ENCODE measurements at places on chromosomes 7 and 10.

GRCh38 chr7:47380325-47381133, 201.4 kb downstream of the TNS3 start:
- no peak for DNase-seq

GRCh38 chr10:117530791-117531190, 11.8 kb upstream of the EMX2 start:
- no peak for DNase-seq

DNA sequence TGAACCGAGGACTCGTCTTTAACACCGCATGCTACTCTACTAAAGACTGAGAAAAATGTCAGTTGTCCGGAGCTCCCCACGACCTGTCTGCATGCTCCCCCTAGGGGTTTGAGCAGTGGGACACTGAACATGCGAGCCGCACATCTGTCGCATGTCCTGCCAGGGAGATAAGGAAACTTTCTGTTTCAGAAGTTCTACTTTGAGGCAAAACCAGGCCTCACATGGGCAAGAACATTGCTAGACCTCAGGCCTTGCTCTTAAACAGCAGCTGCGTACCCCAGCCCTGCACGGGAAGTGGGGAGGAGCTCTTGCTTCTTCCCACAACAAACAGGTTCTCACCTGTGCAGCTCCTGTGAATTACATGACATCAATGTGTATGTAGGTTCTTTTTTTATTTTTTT, 30.3 kb upstream of the HERPUD2 start:
- DNase-seq: peak; percentile 38

- DNase-seq: no peak
Measured at GRCh38 chr10:49277973-49278372, 21.0 kb upstream of the C10orf71 start.

- no peak for DNase-seq
Measured at GRCh38 chr7:123193235-123193634, 6.5 kb downstream of the SLC13A1 start.

- no peak for DNase-seq
Measured at GRCh38 chr7:43766564-43766963, 8.1 kb downstream of the BLVRA start.

GRCh38 chr10:73097305-73097670, 622 bp upstream of the P4HA1 start:
- DNase-seq: no peak

GRCh38 chr10:3700531-3701076, 84.4 kb downstream of the KLF6 start:
- DNase-seq: no peak

- no peak for DNase-seq
Measured at GRCh38 chr7:107430057-107430456, 39.8 kb upstream of the GPR22 start.

- no peak for DNase-seq
Measured at GRCh38 chr7:2490181-2490651, 14.0 kb upstream of the GRIFIN start.

GRCh38 chr10:75170215-75170614, 40.4 kb upstream of the VDAC2 start:
- DNase-seq: no peak

DNA sequence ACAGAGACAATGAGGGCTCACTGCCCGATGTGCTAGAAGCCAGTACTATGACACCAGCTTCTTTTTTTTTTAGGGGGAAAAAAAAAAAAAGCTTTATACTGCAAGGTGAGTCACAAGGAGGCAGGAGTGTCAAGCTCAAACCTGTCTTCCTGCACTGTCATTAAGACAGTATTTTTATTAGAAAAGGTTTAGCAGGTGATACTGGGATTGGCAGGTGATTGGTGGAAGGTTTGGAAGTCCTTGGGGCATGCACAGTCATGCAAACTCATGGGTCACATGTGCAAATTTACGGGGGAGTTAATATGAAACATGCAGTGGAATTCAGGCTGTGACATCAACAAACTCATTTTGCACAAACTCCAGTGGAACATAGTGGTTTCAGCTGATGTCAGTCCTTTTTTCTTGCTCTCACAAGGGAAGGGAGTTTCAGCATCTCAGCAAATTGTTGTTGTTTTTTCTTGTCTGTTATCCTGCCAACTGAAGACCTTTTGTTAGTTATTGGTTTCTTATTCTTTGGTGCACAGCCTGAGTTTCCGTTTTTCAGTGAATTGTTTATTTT, 530.6 kb downstream of the ANKRD7 start:
- DNase-seq: no peak

DNA sequence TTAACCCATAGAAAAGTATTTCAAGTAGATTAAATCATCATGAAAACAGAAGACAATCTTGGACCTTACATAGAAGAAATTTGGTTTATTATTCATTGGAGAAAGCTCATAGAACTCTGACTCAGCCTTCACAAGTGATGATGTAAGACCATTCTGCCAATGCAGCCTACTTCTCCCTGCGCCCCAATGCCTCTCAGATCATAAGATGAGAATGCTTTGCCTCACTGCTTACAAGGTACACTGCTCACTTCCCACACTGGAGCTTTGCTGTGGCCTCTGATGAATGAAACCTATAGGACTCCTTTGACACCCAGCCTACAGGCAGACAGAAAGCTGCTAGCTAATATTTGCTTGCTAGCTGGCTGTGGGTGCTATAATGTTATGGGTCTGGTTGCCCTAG, 569.4 kb upstream of the STEAP1 start:
- no peak for DNase-seq

DNA sequence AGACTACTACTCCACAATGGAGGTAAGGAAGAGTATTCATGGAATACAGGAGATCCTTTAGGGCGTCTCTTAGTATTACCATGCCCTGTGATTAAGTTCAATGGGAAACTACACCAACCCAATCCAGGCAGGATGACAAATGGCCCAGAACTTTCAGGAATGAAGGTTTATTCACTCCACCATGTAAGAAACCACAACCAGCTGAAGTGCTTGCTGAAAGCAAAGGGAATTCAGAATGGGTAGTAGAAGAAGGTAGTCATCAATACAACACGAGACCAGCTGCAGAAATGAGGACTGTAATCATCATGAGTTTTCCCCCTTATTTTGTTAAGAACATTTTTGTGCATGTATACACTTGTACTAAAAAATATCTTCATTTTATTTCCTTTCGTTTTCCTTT, 76.6 kb downstream of the GPR37 start:
- no peak for DNase-seq

DNA sequence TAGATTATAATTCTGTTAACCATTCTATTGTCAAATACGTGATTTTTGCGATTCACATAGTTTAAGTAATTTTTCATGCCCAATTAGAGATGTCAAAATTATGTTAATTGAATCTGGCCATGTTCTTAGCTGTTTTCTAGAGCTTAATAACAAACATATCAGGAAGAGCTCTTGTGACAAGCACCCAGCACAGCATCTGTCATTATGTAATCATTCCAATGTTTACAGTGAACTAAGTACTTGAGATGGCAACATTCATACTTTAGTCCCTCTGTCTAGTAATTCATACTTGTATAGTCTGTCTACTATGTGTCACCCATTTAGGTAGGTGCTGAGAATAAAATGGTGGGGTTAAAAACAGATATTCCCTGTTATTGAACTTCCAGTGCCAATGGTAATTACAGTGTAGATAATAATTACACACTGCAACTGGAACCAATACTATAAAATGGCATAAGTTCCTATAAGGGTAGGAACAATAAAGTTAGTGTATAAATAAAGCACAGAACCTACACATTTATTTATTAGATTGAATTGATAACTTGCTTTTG, 55.2 kb downstream of the ZEB1 start:
- DNase-seq: no peak

- DNase-seq: no peak
Measured at GRCh38 chr7:40457776-40458480, 323.1 kb downstream of the SUGCT start.

DNA sequence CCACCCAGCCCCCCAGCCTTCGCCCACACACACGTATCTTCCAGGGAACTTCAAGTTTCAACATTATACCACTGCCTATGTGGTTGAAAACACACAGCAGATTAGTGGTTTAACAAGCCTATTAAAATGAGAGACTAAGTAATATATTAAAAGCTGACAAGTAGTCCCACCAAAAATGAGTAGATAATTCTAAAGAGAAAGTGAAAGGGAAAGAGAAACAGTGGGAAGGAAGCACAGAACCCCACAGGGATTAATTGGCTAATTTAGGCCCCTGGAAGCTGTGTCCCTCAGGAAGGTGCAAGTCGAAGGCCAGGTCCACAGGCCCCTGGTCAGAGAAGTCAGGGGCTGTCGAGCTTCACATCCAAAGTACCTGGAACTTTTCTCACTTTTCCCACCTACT, 210.5 kb upstream of the YAE1 start:
- DNase-seq: no peak

GRCh38 chr10:52677086-52677485, 95.5 kb downstream of the MBL2 start:
- no peak for DNase-seq

DNA sequence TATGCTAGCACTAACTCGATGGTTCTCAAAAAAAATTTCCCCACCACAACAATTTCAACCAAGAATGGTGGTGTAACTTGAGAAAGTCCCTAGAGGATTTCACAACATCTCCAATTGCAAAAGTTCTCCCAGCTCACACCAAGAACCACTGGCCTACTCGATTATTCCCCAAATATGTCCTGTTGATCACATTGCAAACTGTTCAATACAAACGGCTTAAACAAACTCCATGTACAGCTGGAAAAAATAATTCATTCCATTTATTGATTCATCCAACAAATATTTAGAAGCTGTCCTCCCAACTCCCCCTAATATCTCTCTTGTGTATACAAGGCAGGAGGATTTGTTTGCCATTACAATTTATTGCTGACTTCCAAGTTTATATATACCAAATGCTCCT, 19.1 kb downstream of the TMEM176B start:
- DNase-seq: no peak

DNA sequence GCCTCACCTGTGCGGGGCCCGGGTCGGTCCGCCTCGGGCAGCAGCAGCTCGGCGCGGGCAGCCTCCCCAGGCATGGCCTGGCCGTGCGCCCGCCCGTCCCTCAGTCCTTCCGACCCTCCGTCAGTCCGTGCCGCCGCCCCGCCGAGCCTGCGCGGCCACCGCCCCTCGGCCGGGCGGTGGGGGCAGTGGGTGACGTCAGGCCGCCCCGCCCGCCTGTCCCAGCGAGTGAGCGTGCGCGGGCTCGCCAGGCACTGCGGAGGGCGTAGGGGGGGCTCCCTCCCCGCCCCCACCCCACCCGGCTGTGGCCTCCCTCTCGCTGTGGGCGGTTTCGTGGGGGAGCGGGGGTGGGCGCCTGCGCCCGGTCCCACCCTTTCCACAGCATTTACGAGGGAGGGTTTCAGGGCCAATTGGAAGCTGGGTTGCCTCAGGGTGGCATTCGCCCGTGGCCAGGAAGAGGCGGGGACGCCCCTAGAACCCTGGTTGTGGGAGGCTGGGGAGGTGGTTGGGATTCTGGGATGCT, at the start of gene NACAD:
NACAD (minus strand) TSS at position 149 of the 520 bp plus-strand sequence; CDS start at position 74, 75 bp downstream.
- DNase-seq: peak; percentile 67

DNA sequence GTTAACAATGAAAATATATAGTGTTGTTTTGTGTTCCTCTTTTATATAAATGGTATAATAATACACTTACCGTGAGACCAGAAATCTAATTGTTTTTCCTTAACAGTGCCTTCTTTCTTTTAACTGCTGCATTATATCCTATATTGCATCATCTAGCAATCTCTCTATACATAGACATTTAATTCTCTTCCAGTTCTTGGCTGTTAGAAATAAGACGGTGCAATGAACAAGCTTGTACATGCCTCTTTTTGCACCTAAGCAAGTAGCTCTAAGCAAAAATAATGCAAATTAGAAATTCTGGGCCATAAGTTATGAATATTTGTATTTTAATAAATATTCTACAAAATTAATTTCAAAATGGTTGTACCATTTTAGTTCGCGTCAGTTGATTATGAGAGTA, 55.9 kb upstream of the AHR start:
- DNase-seq: no peak

- DNase-seq: no peak
Measured at GRCh38 chr7:158772916-158773315, 56.4 kb downstream of the ESYT2 start.

DNA sequence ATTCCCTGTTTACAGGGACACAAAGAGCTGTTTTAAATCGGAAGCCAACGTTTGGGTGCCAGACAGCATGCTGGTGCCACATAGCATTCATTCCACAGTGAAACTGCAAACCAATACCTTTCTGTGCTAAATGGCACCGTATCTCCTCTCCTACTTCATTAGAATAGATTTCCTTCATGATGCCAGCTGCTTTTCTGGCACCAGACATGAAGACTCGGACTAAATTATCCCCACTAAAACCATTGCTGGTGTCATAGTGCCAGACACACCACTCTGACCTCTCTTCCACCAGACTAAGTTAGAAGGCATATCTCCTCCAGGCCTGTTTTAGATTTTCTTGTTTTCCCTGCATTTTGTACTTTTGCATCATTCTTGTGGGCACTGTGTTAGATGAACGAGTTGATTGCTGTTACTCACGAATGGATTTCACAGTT, 155.1 kb downstream of the ETV1 start:
- DNase-seq: no peak

DNA sequence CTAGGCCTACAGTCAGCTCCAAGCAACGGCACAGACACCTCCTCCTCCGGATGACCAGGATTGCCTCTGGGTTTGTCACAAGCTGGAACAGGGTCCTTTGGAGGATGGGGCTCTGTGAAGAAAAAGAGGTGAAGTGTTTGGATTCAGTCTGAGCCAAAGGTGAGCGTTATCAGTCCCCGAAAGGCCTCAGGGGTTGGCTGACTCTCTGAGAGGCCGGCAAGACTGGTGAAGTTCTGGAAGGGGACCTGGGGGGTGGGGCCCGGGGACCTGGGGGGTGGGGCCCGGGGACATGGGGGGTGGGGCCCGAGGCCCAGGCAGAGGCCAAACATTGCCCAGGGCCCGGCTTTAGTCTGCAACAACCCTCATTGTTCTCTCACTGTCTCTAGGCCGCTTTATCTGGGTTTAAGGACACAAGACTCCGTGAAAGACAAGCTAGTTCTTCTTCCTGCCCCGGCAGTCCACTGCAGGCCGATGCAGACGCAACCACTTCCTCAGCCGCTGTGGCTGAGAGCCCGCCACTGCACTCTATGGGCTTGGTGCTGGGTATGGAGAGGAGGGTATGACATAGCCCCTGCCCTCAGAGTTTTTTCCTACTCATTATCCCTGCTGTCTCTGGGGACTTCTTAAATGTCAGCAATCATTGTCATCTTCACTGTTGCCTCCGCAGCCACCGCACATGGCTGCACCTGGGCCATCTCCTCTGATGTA, 27.4 kb upstream of the PSAP start:
- peak; percentile 17 for DNase-seq

DNA sequence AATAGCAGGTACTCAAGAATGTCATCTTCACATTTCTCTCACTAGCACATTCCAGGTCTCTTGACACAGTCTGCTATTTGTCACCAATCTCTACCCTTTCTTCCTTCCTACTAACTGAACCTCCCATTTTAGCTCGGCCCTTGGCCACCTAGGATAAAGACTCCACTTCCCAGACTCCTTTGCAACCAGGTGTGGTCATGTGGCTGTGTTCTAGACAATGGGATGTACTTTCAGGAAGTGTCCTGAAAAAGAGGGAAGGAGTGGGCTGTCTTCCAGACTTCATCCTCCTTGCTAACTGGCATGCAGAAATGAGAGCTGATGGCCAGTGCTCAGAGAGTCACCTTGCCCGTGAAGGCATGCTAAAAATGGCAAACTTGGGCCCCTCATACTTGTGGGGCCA, 139.2 kb downstream of the AMPH start:
- no peak for DNase-seq
